Lower lobe of right lung (tissue), 2 donors: ENCODE measurements at places on chromosomes 4 and X.

- no peak for DNase-seq
Observed at GRCh38 chrX:70552130-70552704, 107.6 kb downstream of the DLG3 start.

GRCh38 chrX:150846130-150846529 is 52.3 kb downstream of the CD99L2 start:
- DNase-seq: no peak

DNA sequence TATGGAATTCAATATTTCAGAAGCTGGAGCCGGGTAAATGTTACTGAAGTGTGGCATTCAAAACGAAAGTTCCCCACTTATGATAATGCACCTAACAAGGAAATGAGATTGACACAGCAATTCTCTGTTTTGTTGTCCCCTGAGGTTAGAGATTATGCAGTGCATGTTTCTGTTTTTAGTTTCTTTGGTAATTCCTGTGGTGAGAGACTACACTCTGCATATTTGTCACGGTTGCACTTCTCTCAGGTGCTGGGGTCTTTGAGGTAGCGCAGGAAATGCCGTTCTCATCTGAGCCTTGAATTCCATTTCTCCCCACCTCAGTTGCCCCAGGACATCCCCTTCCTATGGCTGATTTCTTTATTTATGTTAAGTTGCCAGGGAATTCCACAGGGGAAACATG is 15.3 kb upstream of the BEND4 start:
- DNase-seq: no peak

GRCh38 chrX:45851434-45851991 is 650.8 kb upstream of the DIPK2B start:
- DNase-seq: peak; percentile 44

DNA sequence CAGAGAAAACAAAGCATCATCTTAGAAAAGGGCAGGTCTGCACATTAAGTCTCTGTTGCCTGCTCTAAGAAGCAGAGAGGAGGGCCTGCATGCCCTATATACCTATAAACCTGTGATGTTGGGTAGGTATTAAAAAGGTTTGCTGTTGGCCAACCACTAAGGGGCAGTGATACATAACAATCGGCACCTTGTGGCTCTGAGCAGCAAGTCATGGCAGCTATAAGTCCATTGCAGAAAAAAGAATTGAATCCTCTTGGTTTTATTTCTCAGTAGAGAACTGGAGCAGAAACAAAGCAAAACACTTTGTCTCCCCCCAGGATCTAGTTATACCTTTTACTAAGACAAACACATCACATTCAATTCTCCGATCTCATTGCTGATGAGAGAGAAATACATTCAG is 1364.4 kb downstream of the STIM2 start:
- DNase-seq: no peak

- DNase-seq: no peak
Observed at GRCh38 chr4:80172203-80172602, 25.1 kb upstream of the PRDM8 start.

- DNase-seq: no peak
Observed at GRCh38 chr4:22730021-22730420, 37.3 kb downstream of the GBA3 start.

- no peak for DNase-seq
Observed at GRCh38 chr4:76590798-76591281, 155.8 kb downstream of the SHROOM3 start.

- no peak for DNase-seq
Observed at GRCh38 chrX:108511721-108512120, 72.1 kb downstream of the COL4A5 start.

- DNase-seq: peak; percentile 49
Observed at GRCh38 chrX:24148535-24149350, 786 bp upstream of the ZFX start.
